ENCODE measurements at places on chromosomes 2 and 18.

GRCh38 chr2:169528271-169528701 lies 18.8 kb downstream of the KLHL41 start:
- no peak overlapping the region for H3K27ac ChIP-seq
- H3K4me1 ChIP-seq = no peaks in the 10 kb centered on the region
- peak; percentile 80 for DNase-seq
- H3K4me3 ChIP-seq = no peak overlapping the region
- H3K27me3 ChIP-seq = no peaks in the 10 kb centered on the region
- peaks cover 11% of the 10 kb centered on the region for H3K36me3 ChIP-seq

DNA sequence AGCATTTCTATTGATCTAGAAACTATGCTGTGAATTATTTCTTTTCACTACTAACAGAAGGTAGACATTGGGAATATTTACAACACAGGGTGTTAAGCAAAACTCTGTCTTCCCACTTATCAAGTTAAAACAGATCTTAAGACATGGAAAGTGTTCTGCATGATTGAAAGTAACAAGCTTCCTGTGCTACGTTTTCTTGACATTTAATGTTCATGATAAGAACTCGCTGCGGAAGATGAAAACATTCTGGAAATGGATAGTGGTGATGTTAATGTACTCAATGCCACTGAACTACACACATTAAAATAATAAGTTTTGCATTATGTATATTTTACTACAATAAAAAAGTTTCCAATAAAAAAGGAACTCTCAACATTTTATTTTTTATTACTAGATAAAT lies 74.4 kb upstream of the SCN7A start:
- no peaks in the 10 kb centered on the region for H3K36me3 ChIP-seq
- H3K27me3 ChIP-seq = no peaks in the 10 kb centered on the region
- DNase-seq = no peak
- no peak overlapping the region for H3K27ac ChIP-seq

DNA sequence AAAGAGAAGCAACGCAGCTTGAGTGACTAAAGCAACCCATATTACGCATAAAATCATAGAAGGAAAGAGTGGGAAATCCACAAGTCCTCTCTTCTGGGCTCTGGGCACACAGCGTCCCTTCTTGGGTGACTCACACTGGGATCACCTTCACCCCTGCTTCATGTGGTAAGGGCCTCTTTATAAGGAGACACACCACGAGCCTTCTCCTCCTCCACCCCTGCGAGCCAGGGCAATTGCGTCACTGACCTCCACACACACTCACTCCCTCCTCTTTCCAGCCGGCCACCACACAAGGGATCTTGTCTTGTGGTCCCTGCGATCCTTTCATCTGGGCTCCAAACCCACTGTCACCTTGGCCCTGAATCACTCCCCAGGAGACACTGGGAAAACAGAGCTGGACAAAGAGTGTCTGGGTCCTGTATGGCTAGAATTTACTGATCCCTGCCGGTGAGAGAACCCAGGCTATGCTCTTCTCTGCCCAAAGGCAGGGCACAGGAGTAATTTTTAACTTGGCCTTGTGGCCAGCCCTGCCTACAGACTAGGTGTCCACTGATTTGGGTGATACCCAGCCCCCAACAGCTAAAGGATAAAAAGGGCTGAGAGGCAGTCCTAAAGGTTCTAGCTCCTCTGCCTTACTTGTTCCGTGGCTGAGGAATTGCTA lies 35.3 kb downstream of the NHEJ1 start:
- no peak overlapping the region for H3K4me3 ChIP-seq
- H3K36me3 ChIP-seq = no peaks in the 10 kb centered on the region
- H3K27ac ChIP-seq = no peak overlapping the region
- DNase-seq = no peak
- H3K27me3 ChIP-seq = no peaks in the 10 kb centered on the region

DNA sequence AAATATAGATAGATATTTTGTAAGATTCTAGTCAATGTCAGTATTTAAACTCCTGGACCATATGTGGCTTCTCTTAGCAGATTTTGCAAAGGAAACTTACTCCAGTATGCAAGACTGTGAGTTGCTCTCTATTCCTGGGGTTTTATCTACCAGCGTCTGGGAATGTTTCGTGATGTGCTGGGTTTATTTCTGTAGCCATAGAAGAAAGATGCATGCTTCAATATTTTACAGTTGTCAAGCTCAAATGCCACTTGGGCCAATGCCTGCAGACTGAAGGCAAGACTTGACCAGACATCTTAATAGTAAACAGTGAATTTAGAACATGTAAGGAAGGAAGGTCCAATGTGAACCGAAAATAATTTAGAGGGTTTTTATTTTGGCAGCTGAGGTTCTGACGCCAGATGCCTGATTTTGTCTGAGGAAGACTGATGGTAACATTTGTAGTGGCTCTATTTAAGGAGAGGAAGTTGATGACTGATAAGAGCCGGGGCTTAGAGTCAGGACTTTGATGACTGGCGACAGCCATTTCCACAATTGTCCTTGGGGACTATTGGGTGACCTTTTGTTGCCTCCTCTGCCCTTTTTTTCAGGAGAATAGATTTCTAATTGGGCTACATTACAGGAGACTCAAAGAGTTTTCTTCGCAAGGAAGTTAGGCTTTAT lies 154.3 kb downstream of the RAPGEF4 start:
- no peak overlapping the region for H3K4me3 ChIP-seq
- no peaks in the 10 kb centered on the region for H3K4me1 ChIP-seq
- H3K27ac ChIP-seq = no peak overlapping the region
- DNase-seq = no peak
- peaks cover 8% of the 10 kb centered on the region for H3K27me3 ChIP-seq
- H3K36me3 ChIP-seq = no peaks in the 10 kb centered on the region

DNA sequence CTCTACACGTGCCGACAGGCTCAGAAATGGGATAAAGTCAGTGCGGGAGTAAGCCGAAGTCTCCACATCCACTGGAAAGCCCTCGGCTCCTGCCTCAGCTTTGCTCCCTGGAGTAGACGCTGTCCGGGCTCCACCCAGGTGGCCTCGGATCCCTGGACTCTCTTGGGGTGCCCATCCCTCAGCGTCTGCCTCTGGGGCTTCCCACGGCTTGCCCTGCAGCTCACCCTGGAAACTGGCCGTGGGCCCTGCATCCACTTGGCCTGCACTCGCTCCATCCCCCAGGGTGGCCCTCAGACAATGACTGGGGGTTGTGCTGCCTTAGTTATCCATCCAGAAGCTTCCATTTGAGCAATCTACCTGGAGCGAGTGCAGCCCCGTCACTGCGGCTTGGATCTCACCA lies 36.2 kb upstream of the TAF1B start:
- H3K4me1 ChIP-seq = no peaks in the 10 kb centered on the region
- H3K27me3 ChIP-seq = peaks cover 21% of the 10 kb centered on the region
- no peaks in the 10 kb centered on the region for H3K36me3 ChIP-seq
- no peak overlapping the region for H3K27ac ChIP-seq

GRCh38 chr18:10913919-10914318 lies 235.4 kb downstream of the PIEZO2 start:
- H3K36me3 ChIP-seq = no peaks in the 10 kb centered on the region
- no peak for DNase-seq
- no peaks in the 10 kb centered on the region for H3K27me3 ChIP-seq
- H3K27ac ChIP-seq = no peak overlapping the region
- H3K4me3 ChIP-seq = no peak overlapping the region

GRCh38 chr2:118856330-118856977 lies 9.0 kb upstream of the EN1 start:
- H3K36me3 ChIP-seq = peaks cover 4% of the 10 kb centered on the region
- no peak overlapping the region for H3K27ac ChIP-seq
- peaks cover 14% of the 10 kb centered on the region for H3K4me1 ChIP-seq
- no peak for DNase-seq
- peaks cover 84% of the 10 kb centered on the region for H3K27me3 ChIP-seq
- H3K4me3 ChIP-seq = peak overlapping the region; percentile 19

DNA sequence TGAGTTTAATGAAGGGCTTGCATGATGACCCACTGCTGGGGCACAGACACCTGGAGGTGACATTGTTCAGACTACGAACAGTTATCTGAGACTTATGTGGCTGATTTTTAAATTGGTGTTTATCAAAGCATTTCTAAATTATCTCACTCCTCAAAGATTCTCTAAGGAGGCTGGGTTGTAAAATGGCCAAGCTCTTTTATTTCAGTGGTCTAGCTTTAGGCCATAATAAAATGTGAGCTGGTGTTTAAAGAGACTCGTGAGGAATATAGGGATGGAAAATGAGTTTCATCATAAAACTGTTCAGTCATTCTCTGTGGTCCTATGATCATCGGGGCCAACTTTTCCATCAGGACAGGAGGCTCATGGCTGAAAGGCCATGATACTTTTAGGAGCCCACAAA lies 93.4 kb downstream of the SPP2 start:
- no peak overlapping the region for H3K27ac ChIP-seq
- H3K27me3 ChIP-seq = no peaks in the 10 kb centered on the region
- peaks cover 33% of the 10 kb centered on the region for H3K4me1 ChIP-seq
- H3K36me3 ChIP-seq = peaks cover 7% of the 10 kb centered on the region
- H3K4me3 ChIP-seq = no peak overlapping the region

Measured in activated CD4-positive, alpha-beta T cell treated with anti-CD3 and anti-CD28 coated beads, Interleukin-2, amount 10 ng/mL, durations not matched to agents 7 days and 5 days (primary cell).